Germinal center (tissue), 1 donor: ENCODE measurements at places on chromosomes 7 and 10.

DNA sequence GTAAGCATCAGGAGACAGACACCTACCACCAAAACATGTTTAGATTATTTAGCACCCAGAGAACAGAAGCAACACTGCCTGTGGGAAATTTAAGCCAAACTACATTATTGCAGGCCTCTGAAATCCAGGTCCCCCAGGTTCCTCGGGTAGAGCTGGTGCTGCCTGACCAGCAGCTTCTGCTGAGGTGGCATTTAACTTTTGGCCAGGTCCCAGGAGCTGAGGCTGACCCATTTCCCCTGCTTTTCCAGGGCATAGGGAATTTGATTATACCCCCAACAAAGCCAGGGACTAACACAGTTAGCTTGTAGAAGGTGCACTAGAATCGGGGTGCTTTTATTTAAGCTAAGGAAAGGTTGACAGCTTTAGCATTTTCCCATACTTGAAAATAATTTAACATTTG, 4.7 kb downstream of the LRRC4 start:
- DNase-seq = no peak

GRCh38 chr10:23067939-23068775, 27.2 kb upstream of the MSRB2 start:
- DNase-seq = peak; percentile 54

GRCh38 chr10:94150541-94151184, 156.9 kb downstream of the PLCE1 start:
- no peak for DNase-seq

GRCh38 chr10:77378366-77379349, 258.9 kb downstream of the KCNMA1 start:
- no peak for DNase-seq

GRCh38 chr10:32962521-32962920, 4.5 kb upstream of the ITGB1 start:
- DNase-seq = no peak

- no peak for DNase-seq
These were observed 50.1 kb upstream of the ELN start for GRCh38 chr7:73977619-73978618.

- peak; percentile 62 for DNase-seq
These were observed 66.4 kb downstream of the HK1 start for GRCh38 chr10:69344591-69345252.

GRCh38 chr7:39088730-39089593, 111.3 kb downstream of the POU6F2 start:
- no peak for DNase-seq

DNA sequence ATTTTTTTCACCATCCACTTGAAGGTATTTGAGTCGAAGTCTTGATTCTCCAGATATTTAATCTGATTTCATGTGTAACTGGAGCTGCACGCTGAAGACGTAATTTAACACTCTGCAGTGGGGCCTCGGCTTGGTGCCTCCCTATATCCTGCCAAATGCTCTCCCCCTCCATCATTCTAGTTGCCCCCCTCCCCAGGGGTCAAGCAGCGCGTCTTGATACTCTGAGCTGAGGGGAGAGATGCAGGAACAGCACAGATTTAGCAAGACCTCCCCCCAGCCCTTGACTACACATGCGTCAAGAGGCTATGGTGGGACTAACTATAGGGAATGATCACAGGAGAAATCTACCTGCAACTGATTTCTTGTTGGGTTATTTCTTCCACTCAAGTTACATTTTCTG, 85.8 kb downstream of the PRPF18 start:
- DNase-seq = no peak

DNA sequence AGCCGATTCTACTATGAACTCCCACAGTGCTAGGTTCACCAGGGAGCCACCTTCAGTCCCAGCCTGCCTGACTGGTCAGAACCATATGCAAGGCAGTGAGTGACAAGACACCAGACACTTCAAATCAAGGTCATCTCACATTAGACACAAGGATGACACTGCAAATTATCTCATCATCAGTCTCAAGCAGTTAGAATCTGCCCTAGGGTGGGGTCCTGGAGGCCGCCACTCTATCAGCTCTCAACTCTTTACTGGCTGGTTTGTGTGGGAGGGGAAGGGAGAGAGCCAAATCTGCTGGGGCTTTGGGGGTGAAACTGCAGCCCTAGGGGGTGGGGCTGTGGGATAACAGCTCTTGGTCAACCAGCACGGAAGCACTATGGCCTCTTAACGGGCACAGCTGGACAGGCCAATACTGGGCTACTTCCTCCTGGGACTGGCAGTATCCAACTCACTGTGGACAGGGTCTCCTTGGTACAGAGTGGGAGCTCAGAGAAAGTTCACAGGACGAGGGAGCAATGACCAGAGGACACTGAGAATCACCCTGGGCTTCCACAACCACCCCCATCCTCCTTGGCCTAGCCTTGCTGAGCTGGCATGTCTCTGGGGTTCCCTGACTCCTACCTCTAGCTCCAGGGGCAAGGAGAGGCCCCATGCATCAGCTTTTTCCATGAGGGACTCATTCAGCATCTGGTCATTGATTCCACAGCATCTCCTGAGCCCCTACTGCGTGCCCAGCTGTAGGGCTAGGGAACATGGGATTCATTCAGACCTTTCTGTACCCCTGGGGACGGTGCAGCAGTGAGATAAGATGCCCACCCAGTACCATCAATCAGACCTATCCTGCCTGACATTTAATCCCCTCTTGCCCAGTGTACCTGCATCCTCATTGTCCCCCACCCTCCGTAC, 5.4 kb downstream of the GPRIN2 start:
- DNase-seq = no peak

GRCh38 chr10:132151286-132151950, 35.3 kb upstream of the DPYSL4 start:
- no peak for DNase-seq

DNA sequence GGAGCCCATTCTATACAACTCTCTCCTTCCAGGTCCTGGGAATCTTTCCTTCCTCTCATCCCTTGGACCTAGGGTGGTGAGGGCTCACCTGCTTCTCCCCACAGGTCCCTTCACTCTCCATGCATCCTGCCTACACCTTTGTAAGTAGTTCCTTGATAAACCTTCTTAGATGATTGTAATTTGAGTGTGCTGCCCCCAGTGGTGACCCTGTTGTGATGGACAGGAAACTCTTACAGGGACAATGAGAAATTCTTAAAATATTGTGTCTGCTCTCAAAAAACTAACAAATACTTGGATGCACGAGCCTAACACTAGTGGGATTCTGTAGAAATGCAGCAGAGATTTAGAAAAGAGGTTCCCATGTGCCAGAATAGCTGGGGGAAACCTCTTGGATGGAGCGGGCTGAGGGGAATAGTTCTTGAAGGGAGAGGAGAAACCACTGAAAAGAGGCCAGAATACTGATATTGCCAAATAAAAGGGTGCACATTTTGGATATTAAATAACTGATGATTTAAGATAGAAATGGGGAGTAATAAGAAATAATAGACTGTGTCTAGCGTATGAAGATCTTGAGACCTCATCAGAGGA, 6.7 kb upstream of the PAXIP1 start:
- DNase-seq = peak; percentile 32

DNA sequence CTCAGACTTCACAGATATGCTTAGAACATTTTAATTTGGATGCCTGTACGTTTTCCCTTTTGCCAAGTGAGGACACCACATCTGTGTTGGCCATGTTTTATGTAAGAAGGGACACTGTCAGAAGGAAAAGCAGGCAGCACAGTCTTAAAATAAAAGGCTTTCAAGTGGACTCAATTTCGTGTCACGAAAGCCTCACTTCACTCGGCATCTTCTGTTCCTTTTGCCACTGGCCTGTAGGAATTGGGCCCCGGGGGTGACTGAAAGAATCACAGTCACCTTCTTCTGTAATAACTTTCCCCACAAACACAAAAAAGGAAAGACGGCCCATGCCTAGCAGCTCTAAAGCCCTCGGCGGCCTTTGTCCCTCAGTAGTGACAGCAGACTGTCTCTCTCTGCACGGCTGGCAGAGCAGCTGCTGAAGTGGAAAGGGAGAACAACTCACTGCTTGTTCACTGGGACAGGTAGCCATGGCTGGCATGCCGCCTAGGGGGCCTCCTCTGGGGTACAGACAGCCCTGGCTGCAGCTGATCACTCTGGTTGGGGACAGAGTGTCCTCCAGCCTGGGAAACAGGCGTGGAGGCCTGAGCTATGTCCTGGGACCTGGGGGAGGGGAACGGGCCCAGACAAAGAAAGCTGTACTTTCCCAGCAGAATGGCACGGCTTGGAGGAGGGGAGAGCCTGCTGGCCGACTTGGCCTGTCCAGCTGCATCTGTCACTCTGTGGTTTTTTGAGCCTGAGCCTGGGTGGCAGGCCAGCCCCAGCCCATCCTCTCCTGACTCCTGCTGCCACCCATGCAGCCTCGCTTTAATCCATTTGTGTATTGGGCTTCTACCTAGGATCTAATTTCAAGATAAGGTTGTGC, 4.4 kb downstream of the RASSF4 start:
- peak; percentile 50 for DNase-seq

DNA sequence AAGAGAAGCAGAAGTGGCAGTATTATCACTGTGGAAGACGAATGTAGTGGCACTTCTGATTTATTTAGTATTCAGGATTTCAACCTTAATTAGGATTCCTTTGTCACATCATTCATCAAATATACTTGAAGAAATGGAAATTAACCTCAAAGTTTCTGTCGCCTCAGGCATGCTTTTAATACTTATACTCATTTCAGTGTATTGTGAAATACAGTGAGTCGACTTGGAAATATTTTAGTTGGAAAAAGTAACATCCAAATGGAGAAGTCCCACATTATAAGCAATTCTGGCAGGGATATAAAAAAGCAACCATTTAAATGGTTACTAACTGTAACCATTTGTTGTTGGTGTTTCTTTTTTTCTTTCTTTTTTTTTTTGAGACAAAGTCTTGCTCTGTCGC, 648.8 kb downstream of the ARL4A start:
- DNase-seq = no peak

- no peak for DNase-seq
These were observed 215.5 kb downstream of the AUTS2 start for GRCh38 chr7:69813637-69814240.

DNA sequence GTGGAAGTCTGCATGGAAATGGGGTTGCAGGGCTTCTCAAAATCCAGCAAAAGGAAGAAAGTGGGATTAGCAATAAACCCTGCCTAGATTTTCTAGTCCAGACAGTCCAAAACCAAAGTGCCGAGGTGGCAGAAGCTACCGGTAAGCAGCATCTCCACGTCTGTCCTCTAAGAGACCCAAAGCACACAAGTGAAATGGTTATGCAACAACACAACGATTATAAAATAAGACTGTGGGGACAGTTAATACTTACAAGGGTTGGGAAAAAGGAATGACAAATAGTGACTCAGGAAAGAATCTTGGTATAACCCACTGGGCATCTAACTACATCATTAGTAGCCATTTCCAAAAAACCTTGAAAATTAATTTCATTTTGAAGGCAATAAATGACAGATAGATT, 24.7 kb downstream of the CREB3L2 start:
- no peak for DNase-seq

GRCh38 chr7:100693312-100694097, 545 bp downstream of the GIGYF1 start:
- no peak for DNase-seq

DNA sequence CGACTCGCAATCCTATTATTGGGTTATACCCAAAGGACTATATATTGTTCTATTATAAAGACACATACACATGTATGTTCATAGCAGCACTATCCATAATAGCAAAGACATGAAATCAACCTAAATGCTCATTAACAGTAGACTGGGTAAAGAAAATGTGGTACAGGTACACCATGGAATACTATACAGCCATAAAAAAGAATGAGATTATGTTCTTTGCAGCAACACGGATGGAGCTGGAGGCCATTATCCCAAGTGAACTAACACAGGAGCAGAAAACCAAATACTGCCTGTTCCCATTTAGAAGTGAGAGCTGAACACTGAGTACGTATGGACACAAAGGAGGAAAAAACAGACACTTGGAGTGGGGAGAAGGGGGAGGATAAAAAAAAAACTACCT, 536.8 kb upstream of the DPP6 start:
- DNase-seq = no peak

DNA sequence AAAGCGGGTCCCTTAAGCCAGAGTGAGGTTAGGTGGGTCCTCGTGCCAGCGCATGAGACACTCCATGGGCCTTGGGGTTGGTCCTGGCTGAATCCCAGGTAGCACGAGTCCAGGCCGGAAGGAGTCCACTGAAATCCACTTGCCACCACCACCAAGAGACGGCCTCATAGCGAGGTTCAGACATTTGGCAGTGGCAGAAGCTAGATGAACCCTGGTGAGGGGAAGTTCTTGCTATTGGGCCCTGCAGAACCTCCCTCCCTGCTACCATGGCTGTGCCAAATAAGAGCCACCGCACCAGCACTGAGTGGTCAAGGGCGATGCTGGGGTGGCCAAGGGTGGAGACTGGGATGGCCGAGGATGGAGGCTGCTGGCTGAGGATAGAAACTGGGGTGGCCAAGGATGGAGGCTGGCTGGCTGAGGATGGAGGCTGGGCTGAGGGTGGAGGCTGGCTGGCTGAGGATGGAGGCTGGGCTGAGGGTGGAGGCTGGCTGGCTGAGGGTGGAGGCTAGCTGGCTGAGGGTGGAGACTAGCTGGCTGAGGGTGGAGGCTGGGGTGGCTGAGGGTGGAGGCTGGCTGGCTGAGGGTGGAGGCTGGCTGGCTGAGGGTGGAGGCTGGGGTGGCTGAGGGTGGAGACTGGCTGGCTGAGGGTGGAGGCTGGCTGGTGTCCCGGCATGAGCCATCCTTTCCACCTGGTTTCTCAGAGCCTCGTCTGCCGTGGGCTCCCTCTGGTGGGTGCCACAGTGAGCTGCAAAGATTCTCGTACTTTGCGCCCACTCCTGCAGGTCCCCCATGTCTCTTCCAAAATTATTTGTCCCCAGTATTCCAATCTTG, 88.2 kb downstream of the ELFN1 start:
- no peak for DNase-seq

DNA sequence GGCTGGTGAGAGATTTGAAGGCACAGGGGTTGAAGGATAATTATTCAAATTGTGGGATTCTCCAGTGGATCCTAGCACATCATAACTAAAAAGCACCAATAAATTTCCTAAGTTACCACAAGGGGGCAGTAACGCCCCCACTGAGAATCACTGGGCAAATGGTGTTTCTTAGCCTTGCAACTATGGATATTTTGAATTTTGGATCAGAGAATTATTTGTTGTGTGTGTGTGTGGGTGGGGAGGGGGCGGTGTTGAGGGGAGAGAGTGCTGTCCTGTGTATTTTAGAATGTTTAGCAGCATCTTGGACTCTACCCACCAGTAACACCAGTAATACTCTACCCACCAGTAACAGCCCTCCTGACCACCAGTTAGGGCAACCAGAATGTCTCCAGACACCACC, 63.3 kb upstream of the PRKG1 start:
- peak; percentile 45 for DNase-seq

DNA sequence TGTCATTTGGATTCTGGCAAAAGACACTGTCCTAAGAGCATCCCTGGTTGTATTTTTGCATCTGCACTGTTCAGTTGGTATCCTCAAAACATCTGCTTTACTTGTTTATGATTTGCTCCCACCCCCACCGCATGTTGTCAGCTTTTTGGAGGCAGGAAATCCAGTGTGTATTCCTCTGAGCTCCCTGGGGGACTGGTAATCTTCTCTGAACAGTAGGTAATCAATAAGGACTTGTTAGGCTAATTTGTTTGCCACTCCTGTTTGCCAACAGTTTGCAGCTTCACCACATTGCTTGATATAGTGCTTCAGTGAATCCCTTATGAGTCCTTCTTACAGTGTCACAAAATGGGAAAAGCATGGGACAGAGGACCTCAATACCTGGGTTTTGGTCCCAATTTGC, 49.1 kb downstream of the FEZF1 start:
- no peak for DNase-seq
